ENCODE measurements at places on chromosomes 13 and 19.

DNA sequence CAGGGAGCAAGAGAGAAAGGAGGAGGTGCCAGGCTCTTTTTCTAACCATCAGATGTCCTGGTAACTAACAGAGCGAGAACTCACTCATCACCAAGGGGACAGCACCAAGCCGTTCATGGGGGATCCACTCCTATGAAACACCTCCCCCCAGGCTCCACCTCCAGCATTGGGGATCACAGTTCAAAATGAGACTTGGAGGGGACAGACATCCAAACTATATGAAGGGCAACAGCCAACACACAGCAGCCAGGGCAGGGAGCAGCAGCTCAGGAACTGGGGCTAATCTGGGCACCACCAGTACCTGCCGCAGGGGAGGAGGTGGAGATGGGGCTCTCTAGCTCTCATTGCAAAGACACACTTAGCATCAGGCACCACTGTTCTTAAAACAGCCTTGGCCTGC lies 34.3 kb upstream of the VSTM2B start:
- DNase-seq: no peak

DNA sequence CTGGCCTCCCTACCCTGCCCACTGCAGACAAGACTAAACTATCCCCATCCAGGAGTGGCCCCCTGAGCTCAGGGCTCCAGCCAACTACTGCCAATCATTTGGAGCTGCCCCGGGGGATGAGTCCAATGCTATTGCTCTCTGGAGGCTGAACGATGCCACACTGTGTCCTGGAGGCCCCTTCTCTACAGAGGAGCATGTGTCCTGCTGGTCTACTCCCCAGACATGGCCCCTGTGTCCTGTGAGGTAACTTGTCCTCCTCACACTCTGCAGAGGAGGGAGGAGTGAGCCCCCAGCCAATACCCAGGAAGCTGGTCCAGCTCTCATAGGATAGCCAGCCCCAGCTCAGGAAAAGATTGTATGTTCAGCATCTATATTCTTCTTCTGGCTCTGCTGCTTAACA lies 159.1 kb upstream of the GPR12 start:
- no peak for DNase-seq

- DNase-seq: no peak
These were observed 29.8 kb downstream of the DPF1 start for GRCh38 chr19:38194061-38194701.

GRCh38 chr19:43901395-43902390 lies 33.4 kb downstream of the ZNF45 start:
- DNase-seq: peak; percentile 95

DNA sequence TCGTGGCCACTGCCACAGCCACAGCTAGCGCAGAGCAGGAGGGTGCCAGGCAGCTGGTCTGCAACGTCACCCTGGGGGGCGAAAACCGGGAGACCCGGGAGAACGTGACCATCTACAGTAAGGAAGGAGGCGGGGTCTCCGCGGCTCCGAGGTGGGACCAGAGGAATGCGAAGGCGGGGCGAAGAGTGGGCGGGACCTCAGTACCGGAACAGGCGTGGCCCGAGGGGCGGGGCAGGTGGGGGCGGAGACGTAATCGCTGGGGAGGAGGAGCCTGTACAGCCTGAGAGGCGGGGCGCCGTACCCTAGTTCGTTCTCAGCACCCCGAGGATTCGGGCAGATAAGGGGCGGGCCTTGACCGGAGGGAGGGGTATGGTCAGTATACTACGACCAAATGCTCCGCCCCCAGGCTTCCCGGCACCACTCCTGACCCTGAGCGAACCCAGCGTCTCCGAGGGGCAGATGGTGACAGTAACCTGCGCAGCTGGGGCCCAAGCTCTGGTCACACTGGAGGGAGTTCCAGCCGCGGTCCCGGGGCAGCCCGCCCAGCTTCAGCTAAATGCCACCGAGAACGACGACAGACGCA lies 2.5 kb downstream of the ICAM5 start:
- peak; percentile 92 for DNase-seq

DNA sequence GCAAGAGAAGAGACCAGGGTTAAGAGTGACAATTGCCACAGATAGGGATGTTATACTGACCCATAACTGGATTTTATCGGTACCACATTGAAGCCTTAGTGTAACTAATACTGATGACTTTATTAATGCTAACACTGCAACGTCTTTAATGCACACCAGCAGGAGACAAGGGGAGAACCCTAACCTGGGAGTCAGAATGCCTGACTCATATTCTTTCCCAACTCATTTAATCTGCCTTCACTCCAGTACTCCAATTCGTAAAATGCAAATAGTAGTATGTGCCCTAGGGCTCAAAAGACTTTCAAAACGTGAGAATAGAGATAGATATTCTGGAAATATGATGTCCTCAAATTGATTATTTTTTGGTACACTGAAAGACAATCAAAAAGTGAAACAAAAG lies 62.4 kb downstream of the GPC6 start:
- no peak for DNase-seq

- no peak for DNase-seq
These were observed 344.4 kb downstream of the SUCLA2 start for GRCh38 chr13:47656651-47657050.

DNA sequence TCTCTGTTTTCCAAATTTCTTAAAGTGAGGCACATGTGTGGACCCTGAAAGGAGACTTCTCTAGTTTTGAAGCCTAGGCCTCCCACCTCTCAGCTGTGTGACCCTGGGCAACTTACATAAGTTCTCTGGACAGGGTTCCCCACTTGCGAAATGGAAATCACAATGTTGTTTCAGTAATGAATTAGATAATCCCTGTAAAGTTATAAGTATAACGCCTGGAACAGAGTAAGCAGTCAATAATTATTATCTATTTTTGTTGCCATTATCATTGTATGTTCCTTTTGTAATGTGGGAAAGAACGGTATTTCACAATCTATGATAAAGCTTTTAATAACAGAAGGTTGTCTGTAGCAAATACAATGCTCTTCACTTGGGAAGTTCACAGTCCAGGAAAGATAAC lies 437.3 kb upstream of the ZNF507 start:
- DNase-seq: no peak

DNA sequence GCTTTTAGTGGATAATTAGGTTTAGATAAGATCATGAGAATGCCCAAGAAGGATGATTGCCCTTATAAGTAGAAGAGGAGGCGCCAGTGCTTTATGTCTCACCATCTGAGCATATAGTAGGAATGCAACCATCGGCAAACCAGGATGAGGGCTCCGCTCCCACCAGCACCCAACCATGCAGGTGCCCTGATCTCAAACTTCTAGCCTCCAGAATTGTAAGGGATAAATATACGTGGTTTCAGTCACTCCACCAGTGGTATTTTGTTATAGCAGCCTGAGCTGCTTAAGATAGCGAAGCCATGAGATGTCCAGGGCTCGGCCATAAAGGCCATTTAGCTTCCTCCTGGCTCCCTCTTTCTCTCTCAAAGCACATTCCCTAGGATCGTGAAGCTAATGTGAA lies 413.9 kb downstream of the MZT1 start:
- no peak for DNase-seq

- no peak for DNase-seq
These were observed 4.2 kb downstream of the DYRK1B start for GRCh38 chr19:39829702-39830275.

- DNase-seq: no peak
These were observed 35.1 kb downstream of the NAXD start for GRCh38 chr13:110650436-110650835.

DNA sequence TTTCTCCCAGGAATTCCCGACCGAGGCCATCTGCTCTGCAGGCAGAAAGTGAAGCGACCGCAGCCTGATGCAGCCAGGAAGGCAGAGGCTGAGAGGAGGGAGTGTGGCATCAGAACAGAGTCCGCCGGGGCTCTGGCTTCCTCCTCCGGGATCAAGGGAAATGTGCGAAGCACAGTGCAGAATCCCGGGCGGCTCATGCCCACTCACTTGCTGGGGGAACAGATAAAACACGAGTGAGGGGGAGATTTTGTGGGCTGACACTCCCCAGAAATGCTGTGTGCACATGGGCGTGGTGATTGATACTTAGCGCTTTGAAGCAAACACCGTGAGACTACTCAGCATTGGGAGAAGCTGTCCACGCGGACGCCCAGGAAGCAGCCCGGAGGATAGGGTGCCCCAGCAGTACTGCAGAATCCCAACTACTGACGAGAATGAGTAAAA lies 75.3 kb upstream of the POMP start:
- no peak for DNase-seq

GRCh38 chr13:74825152-74825937 lies 656.6 kb downstream of the TBC1D4 start:
- DNase-seq: no peak

- peak; percentile 78 for DNase-seq
These were observed 966 bp downstream of the JUNB start for GRCh38 chr19:12792051-12792852.

DNA sequence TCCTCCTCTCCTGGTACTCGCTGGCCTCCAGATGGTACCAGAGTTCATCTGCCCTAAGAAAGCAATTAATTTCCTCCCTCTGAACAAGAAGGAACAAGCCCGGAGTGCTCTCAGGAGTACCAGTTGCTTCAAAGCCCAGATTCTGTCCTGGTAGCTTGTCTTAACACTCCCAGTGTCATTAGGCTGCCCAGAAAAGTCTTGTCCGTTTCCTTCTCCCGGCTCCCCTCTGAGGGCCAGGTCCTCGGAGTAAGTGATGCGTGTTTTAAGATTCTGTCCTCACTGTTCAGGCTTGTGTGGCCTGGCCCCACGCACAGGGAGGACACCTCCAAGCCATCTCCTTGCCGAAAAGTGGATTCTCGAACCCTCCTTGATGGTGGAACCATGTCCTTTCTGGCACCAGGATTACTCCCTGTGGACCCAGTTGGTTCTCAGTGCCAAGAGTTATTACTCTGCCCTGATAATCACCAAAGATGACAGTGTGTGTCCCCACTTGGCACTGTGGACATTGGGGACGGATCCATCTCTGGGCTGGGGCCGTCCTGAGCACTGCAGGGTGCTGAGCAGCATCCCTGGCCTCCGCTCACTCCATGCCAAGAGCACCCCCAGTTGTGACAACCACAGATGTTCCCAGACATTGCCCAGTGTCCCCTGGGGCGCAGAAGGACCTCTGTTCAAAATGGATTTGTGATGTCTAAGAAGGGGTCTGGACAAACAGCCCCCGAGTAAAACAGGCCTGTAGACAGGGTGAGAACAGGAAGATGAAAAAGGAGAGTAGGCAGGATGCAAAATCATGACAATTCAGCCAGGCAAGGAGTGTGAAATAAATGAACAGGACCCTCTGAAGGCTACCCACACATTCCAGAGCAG lies 52.4 kb downstream of the RFX2 start:
- no peak for DNase-seq

- DNase-seq: no peak
These were observed 4.4 kb upstream of the LTBP4 start for GRCh38 chr19:40596608-40597328.

DNA sequence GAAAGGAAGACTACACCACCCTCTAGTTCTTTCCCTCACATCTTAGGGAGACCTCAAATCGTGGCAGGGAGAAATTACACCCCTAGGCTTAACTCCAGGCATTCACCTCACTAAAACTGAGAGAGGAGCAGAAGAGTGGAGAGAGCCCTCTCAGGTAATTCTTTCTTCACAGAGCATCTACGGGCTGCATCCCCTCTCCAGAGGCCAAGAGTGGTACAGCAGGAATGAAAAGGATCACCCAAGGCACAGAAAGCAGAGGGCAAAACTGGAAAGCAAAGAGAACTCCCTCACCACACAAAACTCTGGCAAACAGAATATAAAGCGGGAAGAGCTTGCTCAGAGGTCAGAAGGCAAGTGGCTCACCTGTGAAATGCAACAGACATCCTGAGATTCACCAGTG lies 661.2 kb downstream of the TBC1D4 start:
- DNase-seq: no peak

DNA sequence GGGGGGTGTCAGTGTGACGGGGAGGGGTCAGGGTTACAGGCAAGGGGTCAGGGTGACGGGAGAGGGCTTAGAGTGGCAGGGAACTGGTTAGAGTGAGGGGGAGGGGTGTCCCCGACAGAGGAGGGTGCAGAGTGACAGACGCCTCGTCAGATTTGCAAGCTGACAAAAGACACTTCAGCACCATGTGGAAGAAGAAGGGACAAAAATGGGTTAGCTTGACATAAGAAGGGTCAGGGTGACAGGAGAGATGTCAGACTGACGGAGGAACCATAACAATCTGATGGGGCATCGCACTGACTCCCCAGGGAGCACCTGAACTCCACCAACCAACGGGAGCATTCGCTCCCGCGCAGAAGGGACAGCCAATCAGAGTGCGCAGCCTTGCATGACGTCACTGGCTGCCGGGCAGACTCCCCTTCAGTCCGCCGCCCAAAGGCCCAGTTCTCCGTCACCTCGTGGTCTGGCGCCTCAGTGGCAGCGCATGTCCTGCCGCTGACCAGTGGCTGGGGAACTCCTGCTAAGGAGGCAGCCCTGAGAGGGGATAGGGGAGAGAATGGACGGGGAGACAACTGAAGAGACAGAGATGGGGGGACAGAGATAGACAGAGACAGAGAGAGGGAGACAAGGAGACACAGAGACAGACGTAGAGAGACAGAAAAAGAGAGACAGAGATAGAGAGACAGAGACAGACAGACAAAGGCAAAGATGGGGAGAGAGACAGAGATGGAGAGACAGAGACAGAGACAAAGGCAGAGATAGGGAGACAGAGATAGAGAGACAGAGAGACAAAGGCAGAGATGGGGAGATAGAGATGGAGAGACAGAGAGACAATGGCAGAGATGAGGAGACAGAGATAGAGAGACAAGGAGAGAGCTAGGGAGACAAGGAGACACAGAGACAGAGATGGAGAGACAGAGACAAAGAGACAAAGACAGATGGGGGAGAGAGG lies 30.2 kb downstream of the C19orf81 start:
- peak; percentile 84 for DNase-seq

DNA sequence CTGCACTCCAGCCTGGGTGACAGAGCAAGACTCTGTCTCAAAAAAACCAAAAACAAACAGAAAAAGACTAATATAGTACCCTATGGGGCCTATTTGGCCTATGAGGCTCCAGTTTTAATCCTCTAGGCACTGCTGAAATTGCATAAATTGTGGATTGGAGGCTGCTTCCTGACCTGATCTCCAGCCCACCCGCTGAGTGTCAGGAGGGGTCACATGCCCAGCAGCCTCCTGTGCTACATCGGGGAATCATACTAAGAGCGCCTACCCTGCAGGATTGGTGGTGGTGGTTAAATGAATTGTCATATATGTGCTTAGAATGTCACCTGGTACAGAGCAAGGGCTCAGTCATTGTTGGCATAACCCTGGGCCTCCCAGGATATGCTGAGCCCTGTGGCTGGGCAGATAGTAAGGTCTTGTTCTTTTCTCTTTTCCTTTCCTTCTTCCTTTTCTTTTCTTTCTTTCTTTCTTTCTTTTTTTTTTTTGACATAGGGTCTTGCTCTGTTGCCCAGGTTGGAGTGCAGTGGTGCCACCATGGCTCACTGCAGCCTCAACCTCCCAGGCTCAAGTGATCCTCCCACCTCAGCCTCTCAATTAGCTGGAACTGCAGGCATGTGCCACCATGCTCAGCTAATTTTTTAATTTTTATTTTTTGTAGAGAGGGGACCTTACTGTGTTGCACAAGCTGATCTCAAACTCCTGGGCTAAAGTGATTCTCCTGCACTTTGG lies 31.3 kb downstream of the LTBP4 start:
- no peak for DNase-seq

DNA sequence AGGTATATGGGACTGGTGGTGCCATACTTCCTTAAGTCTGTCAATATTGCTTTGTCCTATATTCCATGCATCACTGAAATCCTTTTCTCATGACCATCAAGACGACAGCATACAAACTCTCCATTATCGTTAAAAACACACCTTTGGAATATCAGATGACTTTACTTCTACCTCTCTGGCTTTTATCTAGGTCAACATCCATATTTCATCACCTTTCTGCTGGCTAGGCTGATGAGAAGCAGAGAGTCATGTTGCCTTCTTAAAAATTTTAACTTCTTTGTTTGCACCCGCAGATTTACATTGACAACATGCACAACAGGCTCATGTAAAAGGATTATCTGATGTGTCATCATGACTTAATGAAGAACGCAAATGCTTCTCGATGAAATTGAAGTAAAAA lies 771.4 kb downstream of the OLFM4 start:
- DNase-seq: no peak

Measured in OCI-M1 (cell line).